M059J (cell line): ENCODE measurements at places on chromosomes 1 and 21. TPM values are rescaled to one million over a fixed set of nuclear protein-coding genes. Genes with fewer than 3 reads are reported as not detected.

DNA sequence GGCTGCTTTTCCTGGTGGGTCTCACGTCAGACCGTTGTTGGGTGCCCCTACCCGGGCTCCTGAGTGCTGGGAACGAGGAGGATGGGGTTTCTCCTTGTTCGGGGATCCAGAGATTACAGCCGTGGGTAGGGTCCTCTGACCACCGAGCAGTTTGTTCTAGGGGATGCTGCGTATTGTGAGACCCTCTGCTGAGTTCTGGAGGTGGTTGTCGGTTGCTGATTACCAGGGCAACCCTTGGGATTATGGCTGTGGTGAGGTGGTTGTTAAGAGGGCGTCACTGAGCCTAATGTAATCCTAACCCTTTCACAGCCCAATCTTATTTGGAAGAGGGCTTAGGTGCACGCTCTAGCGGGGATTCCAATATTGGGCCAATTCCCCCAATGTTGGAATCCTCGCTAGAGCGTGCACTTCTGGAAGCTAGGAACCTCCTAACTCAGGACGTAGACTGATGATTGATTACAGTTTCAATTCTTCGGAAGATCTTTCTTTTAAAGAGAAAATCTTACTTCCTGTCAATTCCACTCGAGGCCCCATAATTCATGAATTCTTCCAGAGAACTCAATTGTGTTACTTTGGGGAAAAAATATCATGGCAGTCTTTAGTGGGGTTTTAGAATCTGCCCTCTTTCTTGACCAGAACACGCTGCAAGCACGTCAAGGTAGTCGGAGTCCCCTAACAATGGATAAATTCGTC lies 483 bp downstream of the TCEANC2 start:
- peak; percentile 35 for DNase-seq

GRCh38 chr21:17989780-17990179 lies 170.6 kb upstream of the C21orf91 start:
- no peak for DNase-seq

GRCh38 chr1:117036018-117036461 lies 24.1 kb upstream of the TTF2 start:
- no peak for DNase-seq

- DNase-seq, result no peak
These were observed 21.6 kb downstream of the URB1 start for GRCh38 chr21:32370998-32371766.

CALML6 gene
- total RNA-seq, result not detected in 2 replicates

GRCh38 chr1:192225266-192225665 lies 67.0 kb downstream of the RGS18 start:
- no peak for DNase-seq

DNA sequence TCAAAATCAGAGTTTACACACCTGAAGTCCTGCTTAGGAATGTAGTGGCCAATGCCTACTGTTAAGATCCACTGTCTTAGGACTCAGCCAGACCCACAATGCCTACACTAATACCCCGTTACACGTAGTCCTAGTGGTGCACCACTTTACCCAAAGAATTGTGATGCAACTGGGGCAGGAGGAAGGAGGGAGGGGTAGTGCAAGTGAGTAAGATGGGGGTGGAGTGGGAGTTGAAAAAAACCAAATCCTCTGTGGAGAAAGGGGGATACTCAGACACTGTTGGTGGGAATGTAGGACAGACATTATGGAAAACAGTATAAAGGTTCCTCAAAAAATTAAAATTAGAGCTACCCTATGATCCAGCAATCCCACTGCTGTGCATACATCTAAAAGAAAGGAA lies 19.5 kb downstream of the GLIS1 start:
- DNase-seq, result no peak

ENAH gene
- total RNA-seq, result 69.5 and 71.7 TPM in 2 replicates

DNA sequence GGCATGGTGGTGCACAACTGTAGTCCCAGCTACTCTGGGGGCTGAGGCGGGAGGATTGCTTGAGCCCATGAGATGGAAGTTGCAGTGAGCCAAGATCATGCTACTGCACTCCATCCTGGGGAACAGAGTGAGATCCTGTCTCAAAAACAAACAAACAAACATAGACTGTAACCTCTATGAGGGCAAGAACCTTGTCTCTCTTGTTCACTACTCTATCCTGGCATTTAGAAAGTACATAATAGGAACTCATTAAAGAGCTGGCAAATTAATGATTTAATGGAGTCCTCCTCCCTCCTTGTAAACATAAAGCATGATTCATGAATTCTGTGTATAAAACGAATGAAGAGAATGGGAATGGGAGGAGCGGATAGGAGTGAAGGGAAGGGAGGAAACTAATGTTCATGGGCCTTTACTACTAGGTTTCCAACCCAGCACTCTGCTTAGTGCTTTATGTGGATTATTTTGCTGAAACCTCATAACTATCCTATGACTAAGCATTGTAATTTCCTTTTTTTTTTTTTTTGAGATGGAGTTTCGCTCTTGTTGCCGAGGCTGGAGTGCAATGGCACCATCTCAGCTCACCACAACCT lies 8.6 kb downstream of the LMOD1 start:
- DNase-seq, result peak; percentile 92

S100A5 gene
- not detected in 2 replicates for total RNA-seq

- no peak for DNase-seq
These were observed 963.7 kb upstream of the ADGRL2 start for GRCh38 chr1:80837066-80837465.

DNA sequence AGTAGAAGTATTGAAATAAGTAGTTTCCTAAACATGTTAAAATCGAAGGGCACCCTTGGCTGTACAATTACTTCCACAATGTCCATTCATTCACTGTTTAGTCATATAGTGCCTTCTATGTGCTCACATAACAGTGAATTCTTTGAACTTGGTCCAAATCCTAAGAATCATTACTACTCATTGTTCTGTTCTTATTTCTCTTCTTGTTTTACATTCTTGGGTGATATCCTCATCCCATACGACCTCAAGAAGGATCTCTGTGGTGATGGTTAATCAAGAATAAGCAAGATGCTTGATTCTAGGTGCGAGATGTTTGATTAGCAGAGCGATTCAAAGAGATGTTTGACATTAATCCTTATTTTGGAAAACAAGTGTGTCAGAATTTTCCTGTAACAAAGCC lies 667.4 kb upstream of the ZP4 start:
- peak; percentile 65 for DNase-seq

C1orf226 gene
- total RNA-seq, result 2.2 and 2.6 TPM in 2 replicates

DNA sequence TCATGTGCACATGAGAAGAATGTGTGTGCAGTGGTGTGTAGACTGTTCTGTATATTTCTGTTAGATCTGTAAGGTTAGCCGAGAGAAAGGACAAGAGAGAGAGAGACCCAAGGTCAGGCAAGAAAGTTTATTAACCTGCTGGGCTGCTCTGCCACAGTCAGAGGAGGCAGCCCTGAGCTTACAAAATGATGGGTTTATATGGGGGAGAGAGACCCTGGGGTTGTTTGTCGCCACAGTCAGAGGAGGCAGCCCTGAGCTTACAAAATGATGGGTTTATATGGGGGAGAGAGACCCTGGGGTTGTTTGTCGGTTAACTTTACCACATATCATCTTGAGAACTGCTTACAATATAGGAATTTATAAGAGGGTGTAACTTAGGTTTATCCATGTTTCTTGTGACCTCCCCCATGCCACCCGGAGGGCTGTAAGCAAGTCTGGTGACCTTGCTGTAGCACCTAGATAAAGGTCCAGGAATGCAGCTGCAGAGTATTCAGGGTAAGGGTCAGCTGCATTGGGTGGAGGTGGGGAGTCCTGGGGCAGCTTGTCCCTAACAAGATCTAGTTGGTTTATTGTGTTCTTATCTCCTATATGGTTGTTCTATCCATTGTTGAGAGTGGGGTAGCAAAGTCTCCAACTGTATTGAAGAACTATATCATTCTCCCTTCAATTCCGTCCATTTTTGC lies 9.3 kb upstream of the ZBTB40 start:
- no peak for DNase-seq

DNA sequence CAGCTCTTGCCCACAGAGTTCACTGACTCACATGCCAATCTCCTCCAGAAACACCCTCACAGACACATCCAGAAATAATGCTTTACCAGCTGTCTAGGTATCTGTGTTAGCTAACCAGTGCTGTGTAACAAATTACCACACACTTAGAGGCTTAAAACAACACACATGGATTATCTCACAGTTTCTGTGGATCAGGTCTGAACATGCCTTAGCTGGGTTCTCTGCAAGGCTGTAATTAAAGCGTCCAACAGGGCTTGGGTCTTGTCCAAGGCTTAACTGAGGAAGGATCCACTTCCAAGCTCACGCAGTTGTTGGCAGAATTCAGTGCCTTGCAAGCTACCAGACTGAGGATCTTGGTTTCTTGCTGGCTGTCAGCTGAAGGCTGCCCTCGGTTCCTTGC lies 92.5 kb upstream of the RGS4 start:
- DNase-seq, result no peak

GRCh38 chr1:156489166-156489934 lies 11.2 kb downstream of the MEF2D start:
- DNase-seq, result no peak

SLC30A10 gene
- total RNA-seq, result not detected in 2 replicates

GRCh38 chr1:788835-789234 lies 102.4 kb upstream of the OR4F16 start:
- no peak for DNase-seq

SHE gene
- not detected in 2 replicates for total RNA-seq

DNA sequence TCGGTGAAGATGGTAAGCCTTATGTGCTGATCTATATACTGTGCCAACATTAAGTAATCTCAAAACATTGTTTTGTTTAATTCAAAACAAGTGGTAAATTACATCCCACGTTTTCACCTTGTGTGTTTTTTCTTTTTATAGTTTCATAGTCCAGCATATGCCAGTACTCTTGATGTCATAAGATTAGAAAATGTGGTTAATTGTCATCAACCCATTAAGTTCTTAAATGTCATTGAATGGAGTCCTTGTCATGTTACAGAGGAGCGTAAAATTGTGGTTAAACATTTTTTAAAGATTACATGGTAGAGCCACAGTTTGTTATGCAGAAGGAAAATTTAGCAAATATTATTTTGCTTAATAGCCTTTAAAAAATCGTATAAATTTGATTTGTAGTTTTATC lies 93.1 kb downstream of the FNBP1L start:
- DNase-seq, result no peak

DNA sequence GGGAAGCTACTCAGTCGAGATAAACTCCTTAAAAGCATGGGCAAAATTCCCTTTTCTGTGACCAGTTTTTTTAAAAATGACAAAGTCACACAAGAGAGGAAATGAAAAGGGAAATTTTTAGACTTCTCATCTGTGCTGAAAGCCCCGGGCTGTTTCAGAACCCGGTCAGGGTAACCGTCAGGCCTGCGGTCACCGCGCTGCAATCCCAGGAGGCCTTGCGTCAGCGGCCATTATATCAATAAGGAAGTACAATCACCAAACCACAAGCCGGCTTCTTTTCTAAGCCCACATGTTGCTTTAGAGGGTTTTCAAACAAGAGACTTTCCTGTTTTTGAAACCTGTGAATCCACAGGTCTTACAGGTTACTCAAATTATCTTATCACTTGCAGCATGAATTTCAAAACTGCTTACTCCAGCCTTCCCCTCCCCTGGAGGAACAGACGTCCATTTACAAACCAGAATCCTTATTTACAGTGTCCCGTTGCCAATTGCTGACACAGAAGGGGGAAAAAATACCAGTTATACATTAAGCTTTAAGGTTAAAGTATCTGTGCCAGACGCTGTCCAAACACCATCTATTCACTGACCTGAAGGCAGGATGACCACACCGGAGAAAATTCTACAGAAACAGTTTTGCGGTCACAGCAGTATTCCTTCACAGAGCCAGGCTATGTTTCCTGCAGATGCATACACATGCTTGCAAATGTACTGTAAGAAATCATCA lies 165.3 kb downstream of the TOMM20 start:
- DNase-seq, result peak; percentile 96

AADACL4 gene
- not detected in 2 replicates for total RNA-seq

NAV1 gene
- total RNA-seq, result 16.3 and 43.1 TPM in 2 replicates

DNA sequence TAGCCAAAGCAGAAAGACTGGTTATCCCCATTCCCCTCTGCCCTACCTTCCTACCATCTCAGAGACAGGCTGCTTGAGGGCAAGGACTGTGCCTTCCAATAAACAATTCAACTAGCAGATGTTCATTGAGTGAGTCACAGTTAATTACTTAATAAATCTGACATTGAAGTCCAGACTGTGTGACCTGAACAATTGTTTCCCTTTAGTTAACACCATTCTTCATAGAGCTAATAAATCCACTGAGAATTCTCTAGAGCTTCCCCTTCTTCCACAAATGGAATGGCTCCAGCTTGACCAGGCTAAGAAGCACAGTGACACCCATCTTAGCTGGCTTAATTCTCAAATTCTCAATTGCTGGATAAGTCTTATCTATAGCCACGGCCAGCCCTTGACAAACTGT lies 61.9 kb upstream of the GJA5 start:
- DNase-seq, result peak; percentile 49
